Karpas-422 (cell line): ENCODE measurements at places on chromosomes 1 and 21. TPM values are rescaled to one million over a fixed set of nuclear protein-coding genes. Genes with fewer than 3 reads are reported as not detected.

Gene SYT11
- total RNA-seq: 40.8 and 51.2 TPM in 2 replicates

Gene PYHIN1
- not detected in 2 replicates for total RNA-seq

Gene ATP1A4
- not detected in 2 replicates for total RNA-seq

Gene CD1B
- total RNA-seq: not detected in 2 replicates

Gene PLCH2
- total RNA-seq: 0.11 and 0.19 TPM in 2 replicates

Gene FMN2
- not detected in 2 replicates for total RNA-seq

Gene SAMD13
- 1.6 and 3.1 TPM in 2 replicates for total RNA-seq

Gene GPR89A
- total RNA-seq: 35.1 and 44.9 TPM in 2 replicates

Gene PDPN
- not detected in 2 replicates for total RNA-seq

Gene SMIM12
- total RNA-seq: 25.3 and 33.0 TPM in 2 replicates

Gene EPHA8
- total RNA-seq: not detected in 2 replicates

Gene LIPI
- not detected in 2 replicates for total RNA-seq

Gene KRTAP19-1
- total RNA-seq: not detected in 2 replicates

Gene EBNA1BP2
- total RNA-seq: 59.5 and 87.6 TPM in 2 replicates

Gene CD1E
- not detected in 2 replicates for total RNA-seq

Gene SMG7
- total RNA-seq: 41.1 and 99.7 TPM in 2 replicates

Gene SERPINC1
- 0.26 TPM in 1 of 2 replicates, not detected in the other for total RNA-seq

Gene C1orf141
- total RNA-seq: not detected in 2 replicates

Gene FAM72D
- total RNA-seq: 9.5 and 18.6 TPM in 2 replicates

Gene LCE7A
- total RNA-seq: not detected in 2 replicates

Gene APOBEC4
- total RNA-seq: not detected in 2 replicates

Gene PPIAL4G
- total RNA-seq: not detected in 2 replicates

Gene TRIM58
- not detected in 2 replicates for total RNA-seq

Gene CRB1
- not detected in 2 replicates for total RNA-seq

Gene FAM72A
- 27.6 and 29.0 TPM in 2 replicates for total RNA-seq

Gene MTMR11
- not detected in 2 replicates for total RNA-seq

Gene TMIGD3
- not detected in 2 replicates for total RNA-seq

Gene INKA2
- 1.1 and 1.6 TPM in 2 replicates for total RNA-seq

Gene CD5L
- 0.43 and 2.0 TPM in 2 replicates for total RNA-seq

Gene DNALI1
- not detected in 2 replicates for total RNA-seq

Gene NBPF4
- total RNA-seq: not detected in 2 replicates

Gene TSEN15
- 46.2 and 79.7 TPM in 2 replicates for total RNA-seq

Gene SFN
- 0.47 and 1.0 TPM in 2 replicates for total RNA-seq

Gene XCL1
- not detected in 2 replicates for total RNA-seq

Gene OVAAL
- total RNA-seq: 3.6 and 4.2 TPM in 2 replicates

Gene ZNF695
- 0.63 and 6.6 TPM in 2 replicates for total RNA-seq

Gene SLAMF9
- not detected in 2 replicates for total RNA-seq

Gene RNU1-3
- under 0.01 TPM in 2 replicates for total RNA-seq

Gene CELA2B
- total RNA-seq: not detected in 2 replicates

Gene PGLYRP3
- not detected in 2 replicates for total RNA-seq

Gene S100A14
- not detected in 2 replicates for total RNA-seq

Gene SRSF10
- total RNA-seq: 87.6 and 150 TPM in 2 replicates

Gene CLDN19
- not detected in 2 replicates for total RNA-seq

Gene KCNH1
- total RNA-seq: not detected in 2 replicates
